MG63 (cell line): ENCODE measurements at places on chromosomes 16 and 17. TPM values are rescaled to one million over a fixed set of nuclear protein-coding genes. Genes with fewer than 3 reads are reported as not detected.
A peak's percentile ranks its signal among the peaks of the same experiment; 100 is the strongest.

DNA sequence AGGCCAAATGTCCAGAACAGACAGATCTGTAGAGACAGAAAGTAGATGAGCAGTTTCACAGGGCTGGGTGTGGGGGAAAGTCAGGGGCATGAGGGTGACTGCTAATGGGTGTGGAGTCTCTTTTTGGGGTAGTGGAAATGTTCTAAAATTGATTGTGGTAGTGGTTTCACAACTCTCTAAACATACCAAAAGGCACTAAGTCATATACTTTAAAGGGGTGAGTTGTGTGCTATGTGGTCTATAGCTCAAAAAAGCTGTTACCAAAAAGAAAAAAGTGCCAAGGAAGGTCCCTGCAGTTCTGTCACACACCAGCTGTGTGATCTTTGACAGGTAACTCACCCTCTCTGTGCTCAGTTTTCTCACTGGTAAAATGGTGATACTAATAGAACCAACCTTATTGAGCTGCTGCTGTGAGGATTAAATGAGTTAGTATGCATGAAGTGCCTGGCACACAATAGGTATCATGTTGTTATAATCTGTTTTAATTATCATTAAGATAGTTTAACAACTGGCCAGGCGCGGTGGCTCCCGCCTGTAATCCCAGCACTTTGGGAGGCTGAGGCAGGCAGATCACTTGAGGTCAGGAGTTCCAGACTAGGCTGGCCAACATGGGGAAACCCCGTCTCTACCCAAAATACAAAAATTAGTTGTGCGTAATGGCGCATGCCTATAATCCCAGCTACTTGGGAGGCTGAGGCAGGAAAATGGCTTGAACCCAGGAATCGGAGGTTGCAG lies 10.3 kb downstream of the ITGAX start:
- DNase-seq, result no peak

Gene GPR142
- not detected in 2 replicates for total RNA-seq

DNA sequence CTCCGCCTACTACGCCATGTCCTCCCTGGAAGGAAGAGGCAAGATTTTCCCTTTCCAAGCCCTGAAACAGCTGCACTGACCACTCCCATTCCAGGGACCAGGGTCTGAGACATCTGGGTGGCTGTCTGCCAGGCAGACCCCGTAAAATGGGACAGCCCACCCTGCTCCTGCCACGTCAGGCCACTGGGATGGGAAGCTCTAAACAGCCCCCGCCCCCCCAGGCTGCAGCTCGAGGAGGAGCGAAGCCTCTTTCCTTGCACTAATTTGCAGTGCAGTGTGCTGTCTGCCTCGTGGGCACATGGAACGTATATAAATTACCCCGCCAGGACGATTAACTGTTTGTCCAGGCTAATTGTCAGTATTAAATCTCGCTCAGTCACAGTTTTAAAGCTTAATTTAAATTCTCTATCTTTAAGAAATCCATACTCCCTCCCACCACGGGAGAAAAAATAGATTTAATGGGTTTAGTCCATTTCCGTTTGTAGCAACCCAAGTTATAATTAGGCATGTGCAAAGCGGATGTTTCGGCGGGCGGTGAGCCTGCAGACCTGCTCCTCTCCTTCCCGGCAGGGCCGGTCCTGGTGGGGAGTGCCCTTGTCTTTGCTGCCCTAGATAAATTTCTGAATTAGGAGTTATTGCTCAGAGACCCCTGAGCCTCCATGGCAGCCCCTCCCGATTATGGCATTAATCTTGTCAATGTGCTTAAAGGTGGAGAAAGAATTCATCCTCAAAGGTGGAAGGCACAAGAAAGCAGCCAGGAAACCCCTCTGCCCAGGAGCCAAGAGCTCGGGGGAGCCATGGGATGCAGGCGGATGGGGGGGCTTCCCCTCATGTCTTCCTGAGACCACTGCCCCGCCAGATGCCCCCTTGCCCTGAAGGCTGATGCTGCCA lies 268.0 kb upstream of the TNRC6C start:
- no peak for DNase-seq

GRCh38 chr17:62775876-62776275 lies 32.2 kb downstream of the MARCHF10 start:
- peak; percentile 25 for DNase-seq

GRCh38 chr17:6496640-6497441 lies 52.6 kb downstream of the PIMREG start:
- no peak for DNase-seq

DNA sequence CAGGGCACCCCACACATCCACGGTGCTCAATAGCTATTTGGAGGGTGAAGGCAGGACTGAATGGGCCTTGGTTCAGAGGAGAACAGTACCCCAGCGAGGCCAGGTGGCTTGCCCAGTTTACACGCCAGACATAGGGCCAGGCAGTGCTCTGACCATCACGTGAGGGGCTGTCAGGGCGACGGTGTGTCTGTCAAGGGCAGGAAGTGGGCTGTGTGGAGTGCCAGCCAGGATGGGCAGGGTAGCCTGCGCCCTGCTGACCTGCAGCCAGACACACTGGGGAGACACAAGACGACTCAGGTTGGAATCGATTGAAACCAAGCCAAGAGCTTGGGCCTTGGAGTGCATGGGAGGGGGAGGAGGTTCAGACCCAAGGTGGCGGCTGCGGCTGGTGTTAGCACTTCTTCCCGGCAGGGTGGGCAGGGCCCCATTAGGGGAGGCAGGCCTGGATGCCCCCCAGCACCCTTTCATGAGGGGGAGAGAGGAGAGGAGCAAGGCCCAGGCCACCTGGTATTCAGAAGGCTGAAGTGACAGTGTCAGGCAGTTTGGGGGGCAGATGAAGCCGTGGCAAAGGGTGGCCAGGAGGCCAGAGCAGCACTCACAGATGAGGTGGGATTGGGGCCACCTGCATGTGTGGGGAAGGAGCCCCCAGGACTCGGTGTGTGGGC lies 68.2 kb downstream of the SREBF1 start:
- DNase-seq, result peak; percentile 29

- peak; percentile 52 for DNase-seq
These were observed 662 bp downstream of the PGS1 start for GRCh38 chr17:78379131-78379491.

Gene FLYWCH1
- 112 and 126 TPM in 2 replicates for total RNA-seq

Gene TP53TG3F
- not detected in 2 replicates for total RNA-seq

- DNase-seq, result peak; percentile 68
These were observed 57.4 kb upstream of the TEKT3 start for GRCh38 chr17:15398736-15399331.

DNA sequence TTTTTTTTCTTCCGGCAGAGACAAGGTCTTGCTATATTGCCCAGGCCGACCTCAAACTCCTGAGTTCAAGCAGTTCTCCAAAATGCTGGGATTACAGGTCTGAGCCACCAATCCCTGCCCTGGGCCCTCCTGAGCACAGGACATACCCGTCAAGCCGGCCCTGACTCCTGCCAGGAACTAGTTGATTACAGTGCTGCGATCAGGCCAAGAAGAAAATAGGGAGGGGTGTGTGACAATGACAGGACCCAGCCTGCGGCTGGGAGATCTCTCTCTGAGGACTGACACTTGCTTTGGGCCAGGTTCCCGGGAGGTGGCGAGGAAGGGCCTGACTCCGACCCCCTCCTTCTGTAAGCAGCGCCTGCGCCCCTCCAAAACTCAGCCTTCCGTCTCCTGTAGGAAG lies 276.6 kb downstream of the MRTFB start:
- no peak for DNase-seq

Gene TMED6
- total RNA-seq, result not detected in 2 replicates

DNA sequence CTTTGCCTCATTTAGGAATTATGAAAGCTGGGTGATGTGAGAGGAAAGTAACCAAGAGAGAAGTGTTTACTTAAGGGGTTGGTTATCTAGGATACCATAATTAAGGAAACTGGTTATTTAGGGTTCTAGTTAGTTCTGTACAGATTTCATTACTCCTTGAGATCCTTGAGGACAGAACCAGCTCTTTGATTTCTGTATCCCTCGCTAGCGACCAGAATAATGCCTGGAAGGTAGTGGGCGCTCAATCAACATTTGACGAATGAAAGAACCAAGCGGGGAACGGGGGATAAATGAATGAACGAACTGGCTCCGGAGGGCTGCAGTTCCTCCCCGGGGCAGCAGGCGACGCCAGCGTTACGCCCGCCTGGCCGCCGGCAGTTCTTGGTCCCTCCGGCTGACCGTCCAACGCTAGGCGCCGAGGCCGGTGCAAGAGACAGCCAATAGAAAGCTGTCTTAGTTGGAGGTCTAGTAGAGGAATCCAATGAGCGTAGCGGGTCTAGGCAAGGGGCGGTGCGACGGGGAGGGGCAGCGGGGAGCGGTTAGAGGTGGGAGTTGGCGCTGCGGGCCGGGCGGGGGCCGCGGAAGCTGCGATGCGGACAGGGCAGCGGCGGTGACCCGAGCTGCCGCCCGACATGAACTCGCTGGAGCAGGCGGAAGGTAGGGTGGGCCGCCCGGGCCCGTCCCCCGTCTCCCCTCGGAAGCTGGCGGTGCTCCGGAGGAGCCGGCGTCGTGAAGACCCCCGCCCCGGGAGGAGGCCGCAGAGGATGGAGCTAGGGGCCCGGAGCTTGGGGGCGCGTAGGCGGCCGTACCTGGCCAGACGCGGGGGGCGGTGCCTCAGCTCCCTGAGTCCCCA lies at the start of gene CNEP1R1:
Gene CNEP1R1, plus strand, starts transcription at position 542 of the 853 bp plus-strand sequence. Its CDS starts 91 bp downstream, at position 633.
- DNase-seq, result peak; percentile 87

- DNase-seq, result no peak
These were observed 222.8 kb downstream of the CCDC182 start for GRCh38 chr17:57522042-57523005.

GRCh38 chr17:73211745-73212144 lies 18.9 kb downstream of the COG1 start:
- DNase-seq, result no peak

GRCh38 chr17:44123356-44124117 lies at the start of gene HDAC5:
HDAC5 (minus strand) TSS chr17:44123641; CDS start chr17:44117515, 6,126 bp downstream.
- peak; percentile 96 for DNase-seq

DNA sequence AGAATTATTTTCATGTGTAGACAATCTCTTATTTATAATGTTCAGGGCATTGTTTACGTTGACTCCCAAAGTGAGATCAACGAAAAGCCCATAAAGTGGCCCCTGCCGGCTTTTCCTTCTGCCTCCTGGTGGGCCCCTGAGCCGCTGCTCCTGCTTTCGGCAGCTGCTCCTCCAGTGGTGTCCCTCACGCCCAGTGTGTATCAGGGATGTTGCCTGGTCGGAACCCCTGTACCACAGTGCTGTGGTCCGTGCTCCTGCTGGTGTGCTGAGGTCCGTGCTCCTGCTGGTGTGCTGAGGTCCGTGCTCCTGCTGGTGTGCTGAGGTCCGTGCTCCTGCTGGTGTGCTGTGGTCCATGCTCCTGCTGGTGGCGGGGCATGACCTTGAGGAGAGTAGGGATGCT lies 107.6 kb downstream of the BANP start:
- DNase-seq, result no peak

DNA sequence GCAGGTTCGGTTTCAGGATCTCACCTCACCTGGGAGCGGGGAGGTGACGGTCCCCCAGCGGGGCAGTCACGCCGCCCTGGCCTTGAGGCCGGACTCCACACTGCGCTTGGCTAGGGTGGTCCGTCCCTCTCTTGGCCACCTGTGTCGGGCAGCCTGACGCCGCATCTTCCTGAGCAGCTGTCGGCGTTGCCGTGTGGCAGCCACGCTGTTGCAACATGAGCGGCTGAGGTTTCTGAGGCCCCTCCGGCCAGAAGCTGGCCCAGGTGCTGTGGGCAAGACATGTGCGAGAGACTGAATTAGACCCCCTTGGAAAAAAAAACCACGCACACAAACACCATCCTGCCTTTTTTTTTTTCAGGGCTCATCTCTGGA lies 49.2 kb downstream of the IRF8 start:
- DNase-seq, result no peak

DNA sequence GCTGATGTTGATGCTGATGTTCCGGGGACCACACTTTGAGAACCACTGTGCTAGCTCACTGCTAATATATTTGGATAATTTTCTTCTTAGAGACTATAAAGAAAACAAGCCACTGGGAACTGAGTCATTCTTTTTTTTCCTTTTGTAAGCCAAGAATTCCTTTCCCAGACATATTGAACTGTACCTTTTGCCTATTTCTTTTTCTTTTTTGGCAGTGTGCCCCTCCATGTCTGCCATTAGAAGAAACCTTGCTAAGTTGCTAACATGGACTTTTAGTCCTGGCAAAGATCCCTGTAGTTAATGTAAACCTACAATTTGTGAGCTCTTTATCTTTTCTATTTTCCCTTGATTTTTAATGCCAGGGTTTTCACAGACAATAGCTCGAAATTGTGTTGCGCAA lies 17.3 kb upstream of the ERCC4 start:
- peak; percentile 34 for DNase-seq

Gene CHST4
- total RNA-seq, result 0.47 TPM in 1 of 2 replicates, not detected in the other

DNA sequence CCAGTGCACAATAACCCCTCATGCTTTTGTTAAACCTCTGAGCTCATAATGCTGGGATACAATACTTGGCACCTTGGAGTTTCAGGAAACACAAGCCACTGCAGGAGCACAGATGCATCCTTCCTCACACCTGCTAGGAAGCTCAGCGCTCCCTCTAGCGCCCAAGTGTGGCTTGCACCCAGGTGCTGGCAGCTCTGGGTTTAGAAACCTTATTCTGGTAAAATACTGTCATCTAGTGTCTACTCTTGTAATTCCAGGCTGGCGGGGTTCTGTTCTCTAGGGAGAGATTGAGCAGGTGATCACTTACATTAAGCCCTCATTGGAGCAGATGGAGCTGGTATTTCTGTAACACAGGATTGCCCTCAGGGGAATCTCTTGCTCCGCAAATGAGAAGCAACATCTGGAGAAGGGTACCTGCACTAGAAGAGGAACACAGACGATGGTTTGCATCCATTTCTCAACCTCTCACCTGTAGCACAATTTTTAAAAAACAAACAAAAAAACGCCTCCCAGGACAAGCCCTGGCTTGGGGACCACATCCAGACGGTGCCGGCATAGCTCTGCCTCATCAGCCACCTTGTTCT lies 1.5 kb downstream of the CCL1 start:
- DNase-seq, result peak; percentile 78

GRCh38 chr16:88315543-88316105 lies 67.1 kb upstream of the ZNF469 start:
- peak; percentile 40 for DNase-seq

DNA sequence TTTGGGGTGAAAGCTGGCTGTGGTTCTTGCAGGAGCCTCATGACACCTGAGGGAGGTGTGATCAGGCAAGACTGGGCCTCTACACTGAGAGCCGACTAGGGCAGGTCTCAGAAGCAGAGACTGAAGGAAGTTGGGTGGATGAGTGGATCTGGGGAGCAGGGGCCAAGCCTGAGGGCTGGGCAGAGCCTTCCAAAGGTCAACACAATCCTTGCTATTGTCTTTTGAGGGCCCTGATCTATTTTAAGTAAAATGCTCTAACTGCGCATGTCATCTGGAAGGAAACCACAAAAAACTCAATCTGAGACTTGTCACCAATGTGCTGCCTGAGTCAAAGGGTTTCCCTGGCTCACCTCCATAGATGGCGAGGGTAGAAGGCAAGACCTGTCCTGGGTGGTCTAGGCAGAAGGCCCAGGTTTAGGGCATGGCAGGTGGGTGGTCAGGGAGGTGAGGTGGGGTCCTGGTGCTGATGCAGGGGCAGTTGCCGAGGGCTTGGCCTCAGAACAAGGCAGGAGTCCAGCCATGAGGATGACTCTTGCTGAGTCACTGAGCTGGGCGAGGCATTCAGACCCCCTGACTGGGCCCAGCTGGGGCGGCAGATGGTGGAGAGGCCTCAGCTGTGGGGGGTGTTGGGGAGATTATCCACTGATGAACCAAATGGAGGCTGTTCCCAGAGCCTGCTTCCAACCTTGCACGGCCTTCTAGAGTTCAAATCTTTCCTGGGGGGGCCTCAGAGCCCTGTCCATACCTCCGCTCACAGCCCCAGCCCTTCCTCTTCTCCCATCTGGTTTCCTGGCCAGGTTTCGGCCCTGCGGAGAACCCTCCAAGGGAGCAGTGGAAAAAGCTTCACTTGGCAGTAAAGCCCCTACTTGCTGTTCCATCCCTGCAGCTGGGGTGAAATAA lies 5.1 kb downstream of the MVP start:
- DNase-seq, result peak; percentile 97

Gene PPY
- not detected in 2 replicates for total RNA-seq

Gene UTS2R
- total RNA-seq, result not detected in 2 replicates
